NB4 (cell line): ENCODE measurements at places on chromosomes 5 and 9.

GRCh38 chr9:114276908-114277821 is 45.7 kb upstream of the ORM1 start:
- no peak for DNase-seq

DNA sequence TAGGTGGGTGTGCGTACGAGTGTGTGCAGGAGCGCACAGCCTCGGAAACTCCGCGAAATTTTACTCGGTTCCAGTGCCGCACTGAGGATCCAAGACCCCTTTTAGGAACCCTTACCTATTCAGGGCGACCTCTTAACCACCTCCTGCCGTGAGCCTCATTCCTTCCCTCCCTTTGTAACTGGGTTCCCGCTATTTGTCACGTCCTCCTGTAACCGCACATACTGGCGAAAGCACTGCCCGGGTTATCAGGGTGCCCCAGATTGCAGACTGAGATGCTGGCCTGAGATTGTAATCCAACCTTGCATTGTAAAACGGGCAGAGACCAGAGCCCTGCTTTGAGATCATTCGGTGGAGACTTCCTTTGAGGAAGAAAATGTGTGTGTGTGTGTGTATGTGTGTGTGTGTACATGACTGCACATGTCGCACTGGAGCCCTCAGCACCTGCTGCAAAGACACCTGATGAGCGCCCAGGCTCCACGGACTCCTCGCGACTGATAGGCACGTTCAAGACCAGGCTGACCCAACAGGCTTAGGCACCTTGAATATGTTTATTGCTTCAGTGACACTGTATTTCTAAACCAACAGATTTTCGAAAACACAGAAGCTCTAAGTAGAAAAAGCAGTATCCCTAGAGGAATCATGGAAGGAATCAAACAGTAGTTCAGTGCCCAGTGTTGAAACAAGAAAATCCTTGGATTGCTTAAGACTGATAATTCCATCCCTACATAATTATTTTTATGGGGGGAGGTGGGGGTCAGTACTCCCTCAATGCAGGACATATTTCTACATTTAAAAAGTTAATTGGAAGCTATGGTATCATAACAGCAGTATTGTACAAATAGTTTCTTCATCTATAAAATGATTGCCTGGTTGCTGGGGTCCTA is 86.5 kb upstream of the TNFAIP8 start:
- DNase-seq: peak; percentile 68

GRCh38 chr5:146048994-146049703 is 56.2 kb downstream of the PLAC8L1 start:
- DNase-seq: peak; percentile 68

DNA sequence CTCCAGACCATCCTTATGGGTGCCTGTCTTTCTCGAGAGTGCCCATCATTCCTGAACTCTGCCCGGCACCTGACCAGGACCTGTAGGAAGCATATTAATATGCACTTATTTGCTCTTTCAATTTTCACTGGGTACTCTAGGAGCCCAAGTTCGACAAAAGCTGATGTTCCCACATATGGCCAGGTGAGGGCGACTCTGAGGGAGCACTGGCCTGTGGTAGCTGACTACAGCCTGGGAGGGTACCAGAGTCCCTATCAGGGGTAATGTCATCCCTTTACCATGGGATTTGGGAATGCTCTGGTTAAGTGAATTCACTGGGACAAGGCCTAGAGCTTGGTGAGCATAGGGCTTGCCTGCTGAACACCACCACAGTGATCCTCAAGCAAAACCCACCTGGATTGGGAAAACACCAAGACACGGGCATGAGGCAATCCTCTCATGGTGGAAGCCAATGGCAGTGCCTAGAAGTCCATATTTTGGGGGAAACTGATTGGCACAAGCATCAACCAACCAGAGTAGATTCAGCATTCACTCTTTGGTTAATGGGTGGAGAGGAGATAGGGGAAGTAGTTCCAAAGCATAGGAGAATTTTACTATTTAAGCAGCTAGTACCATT is 112.2 kb downstream of the MTX3 start:
- peak; percentile 20 for DNase-seq

GRCh38 chr5:158522776-158523175 is 576.9 kb downstream of the EBF1 start:
- DNase-seq: no peak

- DNase-seq: no peak
These were observed 245.4 kb upstream of the TUT7 start for GRCh38 chr9:86599561-86599960.
